A549 treated with dexamethasone at 1 μM for 4 hours (cell line): ENCODE measurements at places on chromosomes 2 and 18. TPM values are rescaled to one million over a fixed set of nuclear protein-coding genes. Genes with fewer than 3 reads are reported as not detected.

ACVR1C gene
- total RNA-seq, result 0.01 to 0.05 TPM (median 0.05 TPM) in 3 of 5 replicates, not detected in the others

PGAP1 gene
- total RNA-seq, result 1.5 to 3.1 TPM (median 2.4 TPM) in 5 replicates

NAT8 gene
- total RNA-seq, result not detected in 5 replicates

B3GNT7 gene
- 2.2 to 3.5 TPM (median 3.0 TPM) in 5 replicates for total RNA-seq

RFTN2 gene
- 0.01 to 0.08 TPM in 2 of 5 replicates, not detected in the others for total RNA-seq

CXCR1 gene
- not detected in 5 replicates for total RNA-seq

TMX3 gene
- 15.5 to 25.7 TPM (median 19.1 TPM) in 5 replicates for total RNA-seq

PSMG2 gene
- 62.1 to 70.1 TPM (median 66.5 TPM) in 5 replicates for total RNA-seq

CYBRD1 gene
- 26.2 to 35.1 TPM (median 33.0 TPM) in 5 replicates for total RNA-seq

ST8SIA5 gene
- total RNA-seq, result 0.02 TPM in 2 of 5 replicates, not detected in the others

IL37 gene
- 0.23 TPM in 1 of 5 replicates, not detected in the others for total RNA-seq

ATP9B gene
- total RNA-seq, result 12.6 to 21.0 TPM (median 16.9 TPM) in 5 replicates

AMER3 gene
- not detected in 5 replicates for total RNA-seq

EMILIN1 gene
- total RNA-seq, result 0.32 to 0.57 TPM (median 0.43 TPM) in 5 replicates

HAAO gene
- not detected in 5 replicates for total RNA-seq

FRZB gene
- 0.03 to 0.11 TPM (median 0.09 TPM) in 5 replicates for total RNA-seq

NCK2 gene
- 22.4 to 27.7 TPM (median 26.3 TPM) in 5 replicates for total RNA-seq

ANKRD30BL gene
- not detected in 5 replicates for total RNA-seq

PECR gene
- total RNA-seq, result 13.0 to 16.9 TPM (median 15.5 TPM) in 5 replicates

LYPD1 gene
- 12.9 to 22.5 TPM (median 16.1 TPM) in 5 replicates for total RNA-seq

MTCL1 gene
- total RNA-seq, result 40.5 to 70.2 TPM (median 59.6 TPM) in 5 replicates

PRR30 gene
- total RNA-seq, result not detected in 5 replicates

CFAP210 gene
- total RNA-seq, result 0.22 to 0.77 TPM (median 0.40 TPM) in 5 replicates

C1QL2 gene
- total RNA-seq, result 0.30 to 0.86 TPM (median 0.67 TPM) in 5 replicates

RBKS gene
- total RNA-seq, result 6.8 to 8.0 TPM (median 7.5 TPM) in 5 replicates

TTN gene
- under 0.01 to 0.04 TPM (median 0.01 TPM) in 5 replicates for total RNA-seq

ANKAR gene
- total RNA-seq, result 1.2 to 1.8 TPM (median 1.3 TPM) in 5 replicates

ZBTB7C gene
- 0.16 to 0.53 TPM (median 0.19 TPM) in 5 replicates for total RNA-seq

AAK1 gene
- 9.1 to 22.7 TPM (median 18.5 TPM) in 5 replicates for total RNA-seq

ALPI gene
- total RNA-seq, result 0.02 to 0.05 TPM (median 0.04 TPM) in 3 of 5 replicates, not detected in the others

FASTKD2 gene
- total RNA-seq, result 29.4 to 35.0 TPM (median 33.2 TPM) in 5 replicates

GPR45 gene
- total RNA-seq, result not detected in 5 replicates

ANKRD62 gene
- total RNA-seq, result not detected in 5 replicates

CLEC4F gene
- total RNA-seq, result not detected in 5 replicates

UCN gene
- total RNA-seq, result 0.63 to 2.5 TPM (median 1.7 TPM) in 5 replicates

CRYBA2 gene
- 0.31 TPM in 1 of 5 replicates, not detected in the others for total RNA-seq

GALNT14 gene
- total RNA-seq, result 43.5 to 47.4 TPM (median 44.3 TPM) in 5 replicates

GCG gene
- total RNA-seq, result 0.07 to 0.18 TPM in 2 of 5 replicates, not detected in the others

CAD gene
- 46.1 to 66.1 TPM (median 64.5 TPM) in 5 replicates for total RNA-seq

KCNG2 gene
- total RNA-seq, result not detected in 5 replicates

MARCHF7 gene
- 48.3 to 68.0 TPM (median 63.1 TPM) in 5 replicates for total RNA-seq

GPR17 gene
- 0.06 to 0.08 TPM (median 0.07 TPM) in 3 of 5 replicates, not detected in the others for total RNA-seq

LDAH gene
- total RNA-seq, result 16.7 to 19.9 TPM (median 19.6 TPM) in 5 replicates

RAD51AP2 gene
- total RNA-seq, result not detected in 5 replicates

CTLA4 gene
- not detected in 5 replicates for total RNA-seq

PAX8 gene
- total RNA-seq, result 0.60 to 1.0 TPM (median 0.80 TPM) in 5 replicates

CHRNA1 gene
- total RNA-seq, result not detected in 5 replicates

SH3RF3 gene
- total RNA-seq, result 0.53 to 0.91 TPM (median 0.75 TPM) in 5 replicates

TBR1 gene
- total RNA-seq, result 0.01 to 0.09 TPM (median 0.04 TPM) in 4 of 5 replicates, not detected in the other

ZNF514 gene
- 5.0 to 7.5 TPM (median 6.7 TPM) in 5 replicates for total RNA-seq

VIT gene
- total RNA-seq, result not detected in 5 replicates

RAB17 gene
- 0.19 to 0.54 TPM (median 0.32 TPM) in 5 replicates for total RNA-seq

NEU2 gene
- not detected in 5 replicates for total RNA-seq

ATOH8 gene
- total RNA-seq, result 14.5 to 19.7 TPM (median 17.9 TPM) in 5 replicates

FKBP1B gene
- total RNA-seq, result 11.6 to 11.9 TPM (median 11.8 TPM) in 5 replicates

PDE1A gene
- 0.17 to 0.33 TPM (median 0.26 TPM) in 5 replicates for total RNA-seq

MC5R gene
- total RNA-seq, result not detected in 5 replicates

CAPN14 gene
- 0.04 to 0.06 TPM (median 0.05 TPM) in 4 of 5 replicates, not detected in the other for total RNA-seq
